Nasal cavity respiratory epithelium epithelial cell of viscerocranial mucosa (primary cell): ENCODE measurements at places on chromosomes 12 and 14. TPM values are rescaled to one million over a fixed set of nuclear protein-coding genes. Genes with fewer than 3 reads are reported as not detected.

The SMIM41 gene
- total RNA-seq = under 0.01 TPM in 1 of 2 replicates, not detected in the other

The GLS2 gene
- total RNA-seq = 2.8 and 7.2 TPM in 2 replicates

The VRTN gene
- total RNA-seq = not detected in 2 replicates

The KLRC2 gene
- 0.14 TPM in 1 of 2 replicates, not detected in the other for total RNA-seq

The WIF1 gene
- not detected in 2 replicates for total RNA-seq

The KLHL33 gene
- total RNA-seq = not detected in 2 replicates

The TIMELESS gene
- total RNA-seq = 6.8 and 7.1 TPM in 2 replicates

The ART4 gene
- not detected in 2 replicates for total RNA-seq
